SIG-M5 (cell line): ENCODE measurements at places on chromosomes 11 and 22.
A peak's percentile ranks its signal among the peaks of the same experiment; 100 is the strongest.

- no peak for DNase-seq
Measured at GRCh38 chr11:114116800-114117199, 57.3 kb downstream of the ZBTB16 start.

DNA sequence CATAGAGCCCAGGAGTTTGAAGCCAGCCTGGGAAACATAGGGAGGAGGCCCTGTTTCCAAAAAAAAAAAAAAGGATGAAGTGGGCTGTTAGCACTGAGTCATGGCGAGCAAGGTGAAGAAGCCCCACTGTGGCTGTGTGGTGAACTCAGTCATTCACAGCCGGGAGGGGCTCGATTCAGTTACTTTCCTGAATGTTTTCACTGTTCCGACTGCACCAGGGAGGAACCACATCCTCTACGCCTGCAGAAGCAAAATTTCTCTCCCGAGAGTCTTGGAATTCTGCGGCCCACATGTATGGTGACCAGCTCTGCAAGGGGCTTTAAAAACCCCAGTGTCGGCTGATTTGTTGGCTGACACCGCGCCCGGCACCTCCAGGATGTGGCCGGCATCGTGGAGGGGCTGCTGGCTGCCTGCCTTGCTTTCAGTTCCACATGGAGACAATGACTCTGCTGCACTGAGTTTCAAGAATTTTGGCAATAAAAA is 27.8 kb upstream of the GRAMD4 start:
- DNase-seq = peak; percentile 51

GRCh38 chr22:43085658-43086606 is 3.3 kb downstream of the TTLL1 start:
- DNase-seq = no peak

DNA sequence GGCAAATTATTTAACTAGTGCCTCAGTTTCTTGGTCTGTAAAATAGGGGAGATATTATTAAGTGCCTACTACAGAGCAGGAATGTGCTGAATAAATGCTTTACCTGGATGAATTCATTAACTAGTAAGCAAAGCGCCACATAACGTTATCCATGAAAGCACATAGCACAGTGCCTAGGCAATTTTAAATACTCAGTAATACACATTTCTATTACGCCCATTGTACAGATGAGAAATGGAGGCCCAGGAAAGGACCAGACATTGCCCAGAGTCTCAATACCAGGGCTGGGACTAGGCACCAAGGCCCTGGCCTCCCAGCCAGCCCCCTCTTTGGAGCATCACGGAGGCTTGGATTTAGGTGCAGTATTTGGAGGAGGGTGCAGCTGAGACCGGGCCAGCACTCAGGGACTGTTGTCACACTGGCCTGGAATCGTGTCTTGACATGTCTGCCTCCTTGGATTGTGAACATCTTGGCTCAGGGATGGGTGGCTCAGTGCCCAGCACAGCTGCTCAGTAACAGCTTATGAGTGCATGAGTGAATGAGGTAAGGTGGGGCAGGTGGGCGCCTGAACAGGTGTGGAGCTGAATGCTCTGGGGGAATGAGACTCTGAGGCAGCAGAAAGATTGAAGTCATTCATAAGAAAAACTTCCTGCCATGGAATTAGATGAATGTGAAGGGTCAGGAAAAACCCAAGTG is 42.1 kb upstream of the TPBGL start:
- no peak for DNase-seq

GRCh38 chr11:85318573-85318972 is 308.6 kb downstream of the DLG2 start:
- peak; percentile 66 for DNase-seq

DNA sequence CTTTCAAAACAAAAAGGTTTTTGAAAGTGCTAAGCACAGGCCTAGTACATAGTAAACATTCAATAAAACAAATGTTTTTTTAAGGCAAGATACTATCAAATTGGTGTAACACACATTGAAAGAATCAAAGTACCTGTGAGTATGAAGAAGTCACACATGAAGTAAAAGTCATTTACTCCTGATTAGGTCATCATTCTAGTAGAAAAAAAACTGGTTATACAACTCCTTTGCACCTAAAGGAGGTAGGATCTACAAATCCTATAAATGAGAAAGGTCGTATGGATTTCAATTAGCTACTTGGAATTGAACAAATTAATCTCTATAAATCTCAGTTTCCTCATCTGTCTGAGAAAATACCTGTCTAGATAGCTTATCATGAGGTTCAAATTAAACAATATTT is 80.8 kb downstream of the SIK3 start:
- DNase-seq = no peak

DNA sequence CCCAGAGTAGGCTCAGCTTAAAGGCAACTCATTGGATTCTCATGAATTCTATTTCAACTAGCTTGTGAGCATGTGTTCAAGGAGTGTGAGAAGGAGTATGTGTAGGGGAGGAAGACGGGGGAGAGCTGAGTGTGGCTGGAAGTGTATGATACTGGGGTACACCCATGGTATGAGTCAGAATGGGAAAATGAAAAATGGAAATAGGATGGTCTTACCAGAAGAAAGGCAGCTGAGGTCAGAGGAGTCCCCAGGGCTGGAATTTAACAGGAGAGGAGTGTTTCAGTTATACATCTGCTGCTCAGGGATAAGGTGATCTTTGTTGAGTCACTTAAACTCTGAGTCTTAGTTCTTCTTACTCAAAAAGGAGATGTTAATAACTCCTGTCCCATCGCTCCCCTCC is 6.7 kb upstream of the ADAMTS15 start:
- DNase-seq = no peak

DNA sequence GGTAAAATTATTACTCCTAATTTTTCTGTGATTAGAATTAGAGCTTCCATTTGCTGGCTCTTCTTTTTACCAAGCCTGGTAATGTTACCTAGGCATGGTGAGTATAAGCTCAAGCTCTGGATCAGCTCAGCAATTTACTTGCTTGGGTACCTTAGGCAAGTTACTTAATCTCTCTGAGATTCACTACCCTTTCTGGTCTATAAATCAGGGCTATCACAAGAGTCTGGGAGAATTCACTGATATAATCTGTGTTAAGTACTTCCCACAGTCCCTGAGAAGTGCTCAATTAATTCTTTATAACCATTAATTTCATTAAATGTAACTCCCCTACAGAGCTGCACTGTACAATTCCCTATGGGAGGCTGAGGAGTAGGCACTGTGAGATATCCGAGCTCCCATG is 44.2 kb downstream of the TMEM123 start:
- no peak for DNase-seq

- no peak for DNase-seq
Measured at GRCh38 chr11:61045271-61045670, 57.0 kb upstream of the CD5 start.

DNA sequence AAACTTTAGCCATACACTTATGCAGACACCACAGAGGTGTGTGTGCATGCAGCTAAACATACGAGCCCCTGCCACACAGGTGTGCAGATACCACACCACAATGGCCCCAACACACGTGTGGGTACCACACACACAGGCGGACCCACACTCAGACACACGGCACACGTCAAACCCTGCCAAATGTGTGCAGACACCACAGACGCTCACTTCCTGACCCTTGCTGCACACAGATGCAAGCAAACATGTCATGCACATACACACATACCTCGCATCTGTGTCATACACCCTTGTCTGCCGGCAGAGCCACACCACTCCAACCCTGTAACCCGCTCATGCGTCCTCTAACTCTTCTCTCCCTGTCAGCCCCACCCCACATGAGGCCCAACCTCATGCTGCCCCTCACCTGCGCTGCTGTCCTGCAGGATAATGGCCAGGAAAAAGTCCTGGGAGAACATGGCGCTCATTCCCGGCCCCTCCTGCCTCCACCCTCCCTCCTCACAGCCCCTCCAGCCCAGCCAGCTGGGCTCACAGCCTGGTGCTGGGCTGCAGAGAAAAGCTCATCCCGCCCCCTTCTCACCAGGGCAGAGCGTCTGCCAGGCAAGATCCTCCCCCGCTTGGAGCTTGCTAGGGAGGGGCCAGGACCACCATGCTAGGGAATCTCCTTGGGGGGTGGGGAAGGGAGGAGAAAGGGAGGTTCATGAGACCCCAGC is 14.2 kb downstream of the SMPD1 start:
- DNase-seq = no peak

DNA sequence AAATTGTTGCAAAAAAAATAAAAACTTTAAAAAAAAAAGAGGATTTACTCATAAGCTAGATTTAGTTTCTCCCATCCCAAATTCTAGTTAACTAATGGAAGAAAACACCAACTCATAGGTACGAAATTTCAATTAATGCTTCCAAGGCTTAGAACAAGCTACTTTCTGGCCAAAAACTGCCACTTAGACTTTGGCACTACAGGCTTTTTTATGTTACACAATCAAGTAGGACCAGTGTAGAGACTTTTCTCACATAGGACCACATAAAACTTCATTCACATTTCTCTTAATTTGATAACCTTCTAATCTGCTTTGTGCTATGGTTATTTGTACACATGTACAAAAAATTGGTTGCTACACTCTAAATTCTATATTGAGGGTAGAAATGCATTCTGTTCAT is 3.1 kb downstream of the ST13 start:
- DNase-seq = no peak

DNA sequence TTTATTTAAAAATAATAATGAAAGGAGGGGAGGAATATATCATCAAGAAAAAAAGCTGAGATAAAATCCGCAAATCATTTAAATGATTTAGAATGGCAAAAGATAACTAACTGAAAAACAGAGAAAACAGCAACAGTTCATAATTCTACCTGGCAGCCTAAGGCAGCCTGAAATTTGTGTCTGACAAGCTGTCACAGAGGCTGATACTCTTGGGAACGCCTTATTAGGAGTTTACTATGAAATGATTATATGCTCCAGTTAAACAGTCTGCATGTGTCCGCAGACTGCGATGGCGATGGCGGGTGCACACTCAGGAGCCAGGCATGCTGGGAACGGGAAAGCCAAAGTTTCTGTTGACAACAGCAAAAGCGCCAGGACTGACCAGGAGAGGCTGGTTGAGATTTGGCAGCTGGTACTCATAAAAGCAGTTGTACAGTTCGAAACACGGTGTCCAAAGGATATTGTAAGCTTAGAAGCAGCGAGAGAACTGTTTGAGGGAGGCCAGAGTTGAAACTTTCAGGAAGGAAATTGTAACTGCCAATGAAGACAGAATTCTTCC is 172.9 kb upstream of the MPPED2 start:
- DNase-seq = no peak

DNA sequence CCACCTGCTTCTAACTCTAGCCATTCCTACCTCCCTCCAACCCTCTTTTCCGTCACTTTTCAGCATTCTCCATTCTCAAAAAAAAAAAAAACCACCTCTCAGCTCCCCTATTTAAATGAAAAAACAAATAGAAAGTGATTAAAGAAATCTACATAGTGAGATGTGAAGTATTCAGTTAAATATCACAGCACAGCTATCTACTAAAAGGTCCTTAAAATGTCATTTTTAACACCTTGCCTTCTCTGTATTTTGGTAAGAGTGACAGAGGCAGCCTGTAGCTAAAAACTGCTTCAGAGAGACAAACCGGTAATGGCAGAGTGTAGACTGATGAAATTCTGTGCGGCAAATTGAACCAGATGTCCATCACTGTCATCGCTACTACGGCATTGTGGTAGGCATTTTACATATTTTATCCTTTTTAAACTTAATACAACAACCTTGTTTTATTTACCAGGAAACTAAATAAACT is 346 bp upstream of the ALG9 start:
- no peak for DNase-seq

- DNase-seq = no peak
Measured at GRCh38 chr11:70080763-70081162, 2.6 kb downstream of the ANO1 start.

DNA sequence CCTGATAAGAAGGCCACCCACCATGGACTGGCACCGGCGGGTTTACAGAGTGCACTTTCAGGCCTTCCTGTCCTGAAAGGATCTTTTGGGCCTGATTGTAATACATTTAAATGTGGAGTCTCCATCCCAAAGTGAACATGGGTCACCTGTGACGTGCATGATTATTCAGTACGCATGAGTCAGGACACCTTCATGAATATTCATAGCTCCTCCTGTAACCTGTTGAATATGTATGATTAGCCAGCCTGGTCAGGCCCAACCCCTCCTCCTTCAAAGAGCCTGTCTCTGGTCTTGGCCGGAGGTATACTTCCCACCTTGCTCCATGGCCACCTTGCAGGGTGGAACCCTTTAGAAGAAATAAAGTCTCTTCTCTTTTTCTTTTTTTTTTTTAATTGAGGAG is 75.9 kb upstream of the NUP50 start:
- no peak for DNase-seq

DNA sequence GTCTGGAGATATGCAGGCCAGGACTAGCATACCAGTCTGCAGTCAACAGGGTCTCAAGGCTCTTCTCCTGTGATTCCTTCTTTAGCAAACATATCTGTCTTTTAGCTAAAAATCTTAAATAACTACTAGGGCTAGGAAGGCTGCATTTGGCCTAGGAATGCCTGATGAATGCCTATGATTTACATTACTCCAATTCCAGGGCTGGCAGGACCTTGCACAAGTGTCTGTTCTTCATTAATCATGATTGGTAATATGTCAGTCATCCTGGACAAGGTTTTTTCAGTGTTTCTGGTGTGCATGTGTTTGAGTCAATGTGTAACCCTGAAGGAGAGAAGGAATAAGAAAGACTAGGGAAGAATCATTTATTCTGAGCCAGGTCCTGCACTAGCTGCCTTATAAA is 280.5 kb upstream of the NARS2 start:
- DNase-seq = no peak

- DNase-seq = no peak
Measured at GRCh38 chr11:78262691-78263090, 74.0 kb downstream of the USP35 start.

- DNase-seq = no peak
Measured at GRCh38 chr11:112161012-112161411, 2.9 kb downstream of the IL18 start.

- no peak for DNase-seq
Measured at GRCh38 chr11:92784331-92784730, 185.1 kb upstream of the MTNR1B start.

- no peak for DNase-seq
Measured at GRCh38 chr11:7451520-7451919, 33.8 kb upstream of the OLFML1 start.

GRCh38 chr11:28228196-28228895 is 120.2 kb downstream of the METTL15 start:
- DNase-seq = no peak

DNA sequence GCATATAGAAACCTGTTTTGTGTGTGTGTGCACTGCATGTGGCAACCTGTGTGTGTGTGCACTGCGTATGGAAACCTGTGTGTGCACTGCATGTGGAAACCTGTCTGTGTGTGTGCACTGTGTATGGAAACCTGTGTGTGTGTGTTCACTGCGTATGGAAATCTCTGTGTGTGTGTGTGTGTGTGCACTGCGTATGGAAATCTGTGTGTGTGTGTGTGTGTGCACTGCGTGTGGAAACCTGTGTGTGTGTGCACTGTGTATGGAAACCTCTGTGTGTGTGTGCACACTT is 72.2 kb upstream of the CCND1 start:
- DNase-seq = no peak
